ENCODE measurements at places on chromosomes 1 and 21.

DNA sequence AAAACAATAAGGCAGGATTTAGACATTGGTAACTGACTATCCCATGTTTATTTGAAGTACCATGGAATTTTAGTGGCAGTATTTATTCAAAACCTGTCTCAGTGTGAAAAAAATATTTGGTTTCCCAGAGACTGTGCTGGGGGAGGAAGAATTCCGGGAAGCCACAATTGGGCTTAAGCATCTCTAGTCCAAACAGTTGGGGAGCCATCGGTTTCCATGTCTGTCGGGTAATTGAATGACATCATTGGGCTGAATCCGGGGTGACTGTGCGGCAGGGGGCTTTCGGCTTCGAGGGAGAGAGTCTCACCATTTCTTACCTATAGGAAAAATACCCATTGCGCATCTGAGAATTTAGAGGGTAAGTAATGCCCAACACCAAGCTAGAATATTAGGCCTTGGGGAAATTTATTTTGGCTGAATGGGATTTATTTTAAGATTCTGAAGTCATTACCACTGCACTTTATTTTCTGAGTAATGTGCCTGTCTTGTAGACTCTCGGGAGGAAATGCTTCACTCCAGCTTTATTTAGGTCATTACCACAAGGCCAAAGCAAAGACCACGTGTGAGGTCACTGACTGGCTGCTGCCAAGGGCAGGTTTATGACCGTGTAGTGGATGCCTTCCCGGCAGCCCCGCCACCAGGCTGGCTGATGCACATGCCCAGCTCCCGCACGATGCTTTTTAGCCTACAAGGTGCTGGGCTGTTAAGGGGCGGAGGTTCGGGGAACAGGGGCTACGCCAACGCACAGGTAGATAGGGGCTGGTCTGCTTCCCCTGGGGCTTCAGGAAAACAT lies 23.1 kb upstream of the UMODL1 start:
- DNase-seq, result no peak

GRCh38 chr1:81834268-81834667 lies 33.5 kb downstream of the ADGRL2 start:
- no peak for DNase-seq

DNA sequence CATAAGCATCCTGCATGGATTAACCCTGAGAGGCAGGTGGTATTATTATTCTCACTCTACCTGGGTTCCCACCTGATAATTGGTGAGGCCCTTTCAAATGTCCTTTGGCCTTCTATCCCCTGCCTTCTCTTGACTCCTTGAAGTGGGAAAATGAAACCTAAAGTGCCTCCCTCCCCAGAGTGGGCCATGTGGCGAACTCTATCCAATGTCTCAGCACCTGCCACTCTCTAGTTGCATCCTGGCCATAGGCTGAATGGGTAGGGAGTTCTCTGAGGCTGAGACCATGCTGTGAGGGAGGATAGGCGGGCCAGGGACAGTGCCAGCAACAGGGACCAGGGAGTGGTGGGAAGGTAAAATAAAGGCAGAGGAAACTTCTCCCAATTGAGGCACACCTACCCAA lies 35.3 kb downstream of the ELF3 start:
- DNase-seq, result no peak

DNA sequence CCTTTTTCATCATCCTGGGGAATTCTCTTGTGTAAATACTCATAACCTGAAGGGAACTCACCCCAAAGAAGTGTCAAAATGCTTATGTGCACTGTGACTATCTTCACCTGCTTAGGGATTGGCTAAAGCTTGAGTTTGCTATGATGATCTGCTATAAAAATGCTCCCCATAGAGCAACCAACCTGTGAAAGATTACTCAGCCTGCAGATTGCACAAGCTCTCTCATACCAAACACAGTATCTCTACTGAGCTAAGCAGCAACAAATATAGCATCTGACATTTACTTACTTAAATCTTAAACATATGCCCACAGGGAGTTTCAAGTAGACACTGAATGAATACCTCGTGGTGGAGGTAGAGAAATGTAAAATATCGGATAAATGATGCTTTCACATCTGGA lies 725.8 kb downstream of the MRPL39 start:
- DNase-seq, result no peak

GRCh38 chr21:22342889-22343288 lies 1344.7 kb downstream of the NCAM2 start:
- no peak for DNase-seq

DNA sequence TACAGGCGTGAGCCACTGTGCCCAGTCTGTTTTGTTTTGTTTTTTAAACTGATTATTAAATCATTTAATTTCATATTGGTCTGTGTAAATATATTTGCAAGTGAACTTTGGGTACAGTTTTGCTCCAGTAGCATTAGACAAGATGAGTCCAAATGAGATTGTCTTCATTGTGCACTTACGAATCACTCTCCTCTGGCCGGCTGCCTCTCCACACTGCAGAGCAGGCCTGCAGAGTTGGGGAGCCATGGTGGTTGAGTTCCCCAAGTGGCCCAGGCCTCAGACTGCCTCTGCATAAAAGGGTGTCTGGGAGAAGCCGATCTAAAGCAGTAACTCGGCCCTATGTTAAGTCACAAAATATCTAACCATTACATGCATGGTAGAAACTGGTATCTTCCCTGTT lies 74.8 kb downstream of the ATP5PO start:
- DNase-seq, result no peak

DNA sequence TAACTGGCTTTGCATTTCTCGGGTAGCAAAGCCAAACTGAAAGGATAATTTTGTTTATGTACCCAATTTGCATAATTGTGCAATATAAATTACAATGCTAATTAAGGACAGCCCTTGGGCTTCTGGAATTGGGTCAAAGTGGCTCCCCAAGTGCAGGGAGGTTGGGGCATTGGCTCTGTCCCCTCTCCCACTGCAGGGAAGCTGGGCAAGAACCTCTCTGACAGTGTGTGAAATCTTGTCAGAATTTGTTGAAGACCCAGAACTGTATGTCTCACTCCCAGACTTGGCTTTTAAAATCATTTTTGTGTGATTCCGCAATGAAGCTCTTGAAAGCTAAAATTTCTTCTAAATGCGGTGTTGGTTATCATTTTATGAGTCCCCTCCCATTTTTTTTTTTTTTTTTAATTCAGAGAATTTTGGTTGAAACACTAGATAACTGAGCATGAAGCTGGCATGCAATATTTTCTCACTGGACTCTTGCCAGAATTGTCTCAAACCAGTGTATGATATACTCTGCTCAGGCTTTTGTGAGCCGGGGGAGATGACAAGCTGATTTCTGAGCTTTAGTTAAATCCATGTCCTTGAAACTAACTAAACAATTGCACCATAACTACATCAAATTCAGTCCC lies 878.9 kb upstream of the CXADR start:
- no peak for DNase-seq

DNA sequence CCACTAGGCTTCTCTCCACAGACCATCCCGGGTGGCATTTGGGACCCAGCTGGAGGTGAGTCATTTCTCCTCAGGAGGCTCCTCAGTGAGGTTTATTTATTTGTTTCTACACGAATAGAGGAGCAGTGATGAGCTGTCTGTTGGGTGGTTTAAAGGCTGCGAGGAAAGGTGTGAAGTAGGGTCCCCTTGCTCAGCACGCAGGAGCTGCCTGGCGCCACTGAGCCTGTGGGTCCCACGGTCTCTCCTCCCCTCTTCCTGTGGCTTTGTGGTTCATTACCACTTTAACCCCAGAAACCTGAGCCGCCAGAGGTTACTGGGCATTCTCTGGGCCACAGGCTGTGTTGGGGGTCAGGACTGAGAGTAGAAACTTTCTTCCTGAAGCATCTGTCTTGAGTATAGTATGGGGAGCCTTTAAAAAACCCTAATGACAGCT lies 39.9 kb downstream of the IL6R start:
- peak; percentile 72 for DNase-seq

- no peak for DNase-seq
Measured at GRCh38 chr1:21624571-21625389, 44.4 kb downstream of the RAP1GAP start.

DNA sequence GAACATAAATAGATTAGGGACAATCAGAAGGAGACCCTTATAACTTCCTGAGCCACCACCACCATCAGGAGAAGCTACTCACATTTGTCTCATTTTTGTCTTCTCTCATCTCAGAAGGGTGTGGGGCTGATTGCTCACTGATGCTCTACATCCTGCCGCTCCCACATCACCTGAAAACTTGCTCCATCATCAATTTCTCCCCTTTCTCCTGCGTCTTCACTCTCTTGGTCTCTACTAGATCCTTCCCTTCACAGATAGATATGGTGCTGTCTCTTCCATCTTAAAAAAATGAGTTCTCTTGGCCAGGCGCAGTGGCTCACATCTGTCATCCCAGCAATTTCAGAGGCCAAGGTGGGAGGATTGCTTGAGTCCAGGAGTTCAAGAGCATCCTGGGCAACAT lies 38.4 kb downstream of the C1orf216 start:
- no peak for DNase-seq

DNA sequence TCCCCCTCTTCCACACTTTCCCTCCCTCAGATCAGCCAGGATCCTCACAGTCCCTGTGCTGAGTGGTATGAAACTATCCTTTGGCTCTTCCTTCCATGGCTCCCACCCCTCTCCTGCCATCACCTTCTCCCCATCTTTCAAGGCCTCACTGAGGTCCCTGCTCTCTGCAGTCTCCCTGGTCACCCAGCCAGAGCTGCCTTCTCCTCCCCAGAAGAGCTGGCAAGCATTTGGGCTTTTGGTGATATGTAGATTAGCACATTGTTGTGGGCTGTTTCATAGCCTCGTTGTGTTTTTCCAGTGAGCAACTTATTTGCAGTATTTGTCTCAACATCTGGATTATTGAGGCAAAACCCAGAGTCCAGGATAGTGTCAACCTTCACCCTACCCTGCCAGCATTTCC lies 2.2 kb downstream of the CSF1 start:
- DNase-seq, result no peak

DNA sequence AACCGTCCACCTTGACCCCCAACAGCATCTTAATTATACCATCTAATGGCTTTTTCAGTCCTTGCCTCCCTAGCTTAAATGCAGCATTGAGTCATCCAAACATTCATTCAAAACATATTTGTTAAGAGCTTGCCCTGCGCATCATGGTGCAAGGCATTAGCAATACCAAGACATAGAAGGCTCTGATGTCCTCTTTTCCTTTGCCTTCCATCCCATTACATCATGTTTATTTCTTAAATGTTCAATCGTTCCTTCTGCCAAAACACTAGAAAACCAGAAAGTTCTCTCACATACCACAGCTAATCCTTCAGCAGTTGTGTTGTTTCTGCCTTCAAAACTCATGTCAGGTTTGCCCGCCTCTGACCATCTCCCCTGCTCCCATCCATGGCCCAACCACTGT lies 29.8 kb upstream of the VTCN1 start:
- DNase-seq, result no peak

- DNase-seq, result no peak
Measured at GRCh38 chr1:36773827-36774541, 260.3 kb downstream of the GRIK3 start.

DNA sequence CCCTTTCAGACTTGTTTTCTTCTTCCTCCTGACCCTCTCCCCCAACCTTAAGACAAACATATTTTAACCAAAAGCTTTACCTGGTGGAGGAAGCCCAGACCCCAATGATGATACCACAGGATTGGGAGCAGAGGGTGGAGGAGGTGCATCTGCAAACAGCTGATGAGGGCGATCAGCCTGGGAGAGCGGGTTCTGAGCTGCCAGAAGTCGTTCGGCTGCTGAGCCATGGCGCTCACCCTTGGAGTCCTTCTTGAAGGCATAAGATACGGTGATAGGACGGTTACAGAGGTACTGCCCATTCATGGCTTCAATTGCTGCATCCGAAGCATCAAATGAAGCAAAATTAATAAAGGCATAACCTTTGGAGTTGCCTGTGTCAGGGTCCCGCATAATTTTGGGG lies 1.3 kb downstream of the SF3B4 start:
- DNase-seq, result no peak

GRCh38 chr1:222167111-222167510 lies 380.8 kb downstream of the HHIPL2 start:
- DNase-seq, result peak; percentile 19

- DNase-seq, result peak; percentile 80
Measured at GRCh38 chr1:112957133-112957812, 1.3 kb upstream of the SLC16A1 start.

DNA sequence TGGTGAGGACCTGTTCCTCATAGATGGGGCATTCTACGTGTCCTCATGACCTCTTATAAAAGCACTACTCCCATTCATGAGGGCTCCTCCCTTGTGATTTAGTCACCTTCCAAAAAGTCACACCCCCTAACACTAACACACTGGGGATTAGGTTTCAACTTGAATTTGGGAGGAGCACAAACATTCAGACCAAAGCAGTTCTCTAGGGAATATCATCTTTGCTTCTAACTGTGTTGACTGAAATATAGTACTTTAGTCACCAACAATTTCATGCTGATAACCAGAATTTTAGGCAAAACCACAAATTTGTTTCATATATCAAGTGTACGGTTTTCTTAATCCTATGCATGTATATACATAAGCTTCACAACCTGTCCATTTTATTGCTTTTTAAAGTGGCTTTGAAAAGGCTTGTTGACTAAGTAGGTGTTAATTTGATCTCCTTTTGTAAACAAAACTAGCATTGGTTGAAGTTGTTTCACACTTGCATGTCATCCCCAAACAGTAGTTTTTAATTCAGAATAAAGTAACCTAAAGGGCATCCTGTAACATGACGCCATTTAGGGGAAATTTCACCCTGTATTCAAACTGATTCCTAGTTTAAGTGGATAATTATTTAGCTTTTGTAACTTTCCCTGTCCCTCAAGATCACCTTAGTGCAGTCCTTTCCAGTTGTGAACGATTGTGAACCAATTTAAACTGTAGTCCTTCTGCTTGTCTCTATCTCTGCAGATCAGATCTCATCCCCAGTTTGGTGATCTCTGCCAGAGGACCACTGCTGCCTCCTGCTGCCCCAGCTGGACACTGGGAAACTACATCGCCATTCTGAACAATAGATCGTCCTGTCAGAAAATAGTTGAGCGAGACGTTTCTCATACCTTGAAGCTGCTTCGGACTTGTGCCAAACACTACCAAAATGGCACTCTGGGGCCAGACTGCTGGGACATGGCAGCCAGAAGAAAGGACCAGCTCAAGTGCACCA lies 141.1 kb downstream of the TLR5 start:
- DNase-seq, result no peak

DNA sequence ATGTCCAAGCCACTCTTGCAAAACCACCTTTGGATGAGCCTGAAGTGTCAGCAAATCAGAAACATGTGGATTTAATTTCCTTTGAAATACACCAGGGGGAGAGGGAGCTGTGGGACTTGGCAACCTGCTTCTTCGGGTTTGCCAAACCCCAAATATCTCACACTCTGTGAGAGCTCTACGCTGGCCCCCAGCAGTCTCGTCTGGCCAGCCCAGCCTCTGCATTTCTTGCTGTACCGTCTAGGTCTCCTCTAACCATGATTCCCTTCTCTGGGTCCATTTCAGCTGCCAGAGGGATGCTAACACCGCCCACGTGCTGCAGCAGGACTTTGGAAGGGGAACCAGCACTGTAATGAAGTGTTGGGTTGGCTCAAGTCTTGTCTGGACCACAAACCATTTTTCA lies 114.6 kb downstream of the MRPS6 start:
- DNase-seq, result no peak

DNA sequence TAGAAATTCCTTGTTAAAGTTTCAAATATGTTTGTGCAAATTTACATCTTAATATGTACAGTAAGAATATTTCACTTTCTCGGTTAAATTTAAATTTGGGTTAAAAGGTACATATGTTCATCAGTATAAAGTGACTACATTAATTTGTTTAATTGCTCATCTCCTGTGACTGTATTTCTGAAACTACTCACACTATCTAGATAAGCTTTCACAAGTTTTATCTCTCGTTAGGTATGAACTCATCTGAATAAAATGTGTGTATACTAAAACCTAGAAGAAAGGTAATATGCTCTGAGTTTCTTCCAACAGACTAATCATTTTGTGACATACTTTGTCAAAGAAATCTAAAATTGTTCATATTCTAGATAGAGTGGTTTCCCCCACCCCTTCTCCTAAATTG lies 150.7 kb downstream of the PATJ start:
- DNase-seq, result no peak
